ENCODE measurements at places on chromosomes 1 and 21.
A peak's percentile ranks its signal among the peaks of the same experiment; 100 is the strongest.

- no peak for DNase-seq
Measured at GRCh38 chr1:210272666-210273065, 40.1 kb downstream of the SERTAD4 start.

GRCh38 chr1:172951730-172952365 lies 98.9 kb downstream of the TNFSF18 start:
- DNase-seq = no peak

GRCh38 chr1:42773420-42773819 lies 6.4 kb downstream of the C1orf50 start:
- DNase-seq = no peak

DNA sequence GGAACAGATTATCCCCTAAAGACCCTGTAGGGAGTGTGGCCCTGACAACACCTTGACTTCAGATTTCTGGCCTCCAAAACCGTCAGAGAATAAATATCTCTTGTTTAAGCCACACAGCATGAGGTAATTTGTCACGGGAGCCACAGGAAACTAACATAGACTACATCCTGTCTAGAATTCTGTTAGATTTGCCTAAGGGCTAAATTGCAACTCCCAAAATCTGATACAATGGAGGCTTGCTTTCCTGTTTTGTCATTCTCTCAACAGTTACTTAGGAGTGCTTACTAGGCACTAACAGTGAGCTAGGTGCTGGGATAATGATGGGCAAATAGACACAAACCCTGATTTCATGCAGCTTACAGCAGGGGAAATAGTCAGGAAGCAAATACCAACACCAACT lies 141.6 kb downstream of the MIS18A start:
- DNase-seq = no peak

- no peak for DNase-seq
Measured at GRCh38 chr1:234260578-234260977, 112.7 kb upstream of the COA6 start.

DNA sequence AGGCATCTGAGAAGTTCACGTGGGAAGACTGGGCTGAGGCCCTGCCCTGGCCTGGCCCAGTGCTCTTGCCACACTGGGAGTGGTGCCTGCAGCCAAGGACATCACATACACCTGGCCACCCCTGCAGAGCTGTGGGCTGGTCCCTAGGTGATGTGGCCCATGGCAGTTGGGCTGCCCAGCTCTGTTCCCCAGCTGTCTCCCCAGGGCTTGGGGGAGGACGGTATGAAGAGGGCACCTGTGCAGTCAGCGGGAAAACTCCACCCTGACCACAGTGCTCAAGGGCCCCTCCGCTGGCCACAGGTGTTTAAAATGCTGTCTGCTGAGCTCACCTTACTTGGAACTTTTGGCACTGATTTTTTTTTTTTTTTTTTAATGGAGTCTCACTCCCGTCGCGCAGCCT lies 120.4 kb upstream of the SLC25A33 start:
- no peak for DNase-seq

GRCh38 chr1:54981466-54981865 lies 1.0 kb downstream of the TMEM61 start:
- DNase-seq = no peak

- DNase-seq = no peak
Measured at GRCh38 chr21:41589131-41589530, 81.2 kb upstream of the TMPRSS2 start.

- no peak for DNase-seq
Measured at GRCh38 chr21:31616216-31616615, 43.3 kb upstream of the SOD1 start.

GRCh38 chr1:2591581-2592261 lies 5.1 kb downstream of the PRXL2B start:
- DNase-seq = no peak

- DNase-seq = no peak
Measured at GRCh38 chr21:46509741-46510502, 51.2 kb downstream of the DIP2A start.

DNA sequence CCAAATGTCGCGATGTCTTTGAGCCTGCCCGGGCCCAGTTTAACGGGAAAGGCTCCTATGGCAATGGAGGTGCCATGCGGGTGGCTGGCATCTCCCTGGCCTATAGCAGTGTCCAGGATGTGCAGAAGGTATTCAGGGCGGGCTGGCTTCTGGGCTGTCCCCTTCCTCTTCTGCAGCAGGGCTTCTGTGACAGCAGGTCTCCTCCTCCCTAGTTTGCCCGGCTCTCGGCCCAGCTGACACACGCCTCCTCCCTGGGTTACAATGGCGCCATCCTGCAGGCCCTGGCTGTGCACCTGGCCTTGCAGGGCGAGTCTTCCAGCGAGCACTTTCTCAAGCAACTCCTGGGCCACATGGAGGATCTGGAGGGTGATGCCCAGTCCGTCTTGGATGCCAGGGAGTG lies 3.0 kb downstream of the ADPRS start:
- no peak for DNase-seq

DNA sequence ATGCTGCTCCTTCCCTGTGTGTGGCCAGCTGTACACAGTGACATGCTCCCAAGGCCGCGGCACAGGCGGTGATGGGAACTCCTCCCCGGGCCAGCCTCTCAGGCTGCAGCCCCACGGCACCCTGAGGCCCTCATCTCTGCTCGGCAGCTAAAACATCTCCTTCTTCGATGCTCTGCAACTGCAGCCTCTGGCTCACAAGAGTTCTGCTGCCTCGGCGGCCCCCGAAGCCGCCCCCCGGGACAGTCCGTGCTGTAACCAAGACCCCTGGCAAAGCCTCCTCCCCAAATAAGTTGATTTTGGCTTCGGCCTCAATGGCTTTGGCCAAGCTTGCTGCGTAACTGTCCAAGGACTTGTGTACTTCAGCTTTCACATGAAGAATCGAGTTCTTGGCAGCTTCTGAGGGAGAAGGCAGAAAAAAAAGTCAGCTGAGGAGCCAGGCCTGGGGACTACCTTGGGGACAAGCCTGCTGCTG lies 51.3 kb downstream of the GPR161 start:
- DNase-seq = no peak

DNA sequence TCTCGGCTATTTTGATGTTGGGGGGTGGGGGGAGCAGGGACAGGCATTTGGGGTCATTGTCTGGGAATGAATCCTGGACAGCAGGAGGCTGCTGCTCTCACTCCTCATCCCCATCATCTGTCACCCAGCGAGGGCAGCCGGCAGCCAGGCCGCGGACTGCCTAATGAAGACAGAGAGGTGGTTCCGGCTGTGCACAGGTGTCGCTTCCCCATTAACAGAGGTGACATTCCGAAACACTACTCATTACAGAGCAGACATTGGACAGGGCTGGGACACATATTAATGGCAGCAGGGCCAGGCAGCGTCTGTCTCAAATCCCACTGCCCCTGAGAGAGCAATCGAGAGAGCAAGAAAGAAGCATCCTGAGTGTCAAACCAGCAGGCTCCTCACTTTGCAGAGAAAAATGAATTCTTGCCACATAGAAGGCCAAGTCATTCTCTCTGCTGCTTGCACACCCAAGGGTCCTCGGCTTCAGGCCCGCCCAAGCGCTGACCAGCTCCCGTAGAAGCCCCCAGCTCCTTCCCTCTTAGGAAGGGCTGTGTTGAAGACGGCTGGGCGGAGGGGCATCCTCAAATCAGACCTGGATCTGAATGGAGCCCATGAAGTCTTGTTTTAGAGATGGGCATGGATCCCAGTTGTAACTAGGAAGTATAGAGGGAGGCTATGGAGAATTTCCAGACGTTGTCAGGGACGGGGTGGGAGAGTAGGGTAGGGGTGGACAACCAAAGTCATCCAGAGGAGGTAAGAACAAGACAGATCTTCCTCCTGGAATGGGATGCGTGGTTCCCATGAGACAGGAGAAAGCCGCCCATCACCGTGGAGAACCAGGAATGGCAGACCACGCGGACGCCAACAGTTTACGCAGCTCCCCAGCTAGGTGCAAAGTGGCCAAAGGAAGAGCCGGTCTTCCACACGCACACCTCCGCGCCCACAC lies 8.2 kb upstream of the LEMD1 start:
- no peak for DNase-seq

- DNase-seq = no peak
Measured at GRCh38 chr21:39381009-39381408, 32.1 kb upstream of the HMGN1 start.

- DNase-seq = no peak
Measured at GRCh38 chr1:174397261-174397660, 50.5 kb upstream of the GPR52 start.

- no peak for DNase-seq
Measured at GRCh38 chr1:81174052-81174451, 626.7 kb upstream of the ADGRL2 start.

DNA sequence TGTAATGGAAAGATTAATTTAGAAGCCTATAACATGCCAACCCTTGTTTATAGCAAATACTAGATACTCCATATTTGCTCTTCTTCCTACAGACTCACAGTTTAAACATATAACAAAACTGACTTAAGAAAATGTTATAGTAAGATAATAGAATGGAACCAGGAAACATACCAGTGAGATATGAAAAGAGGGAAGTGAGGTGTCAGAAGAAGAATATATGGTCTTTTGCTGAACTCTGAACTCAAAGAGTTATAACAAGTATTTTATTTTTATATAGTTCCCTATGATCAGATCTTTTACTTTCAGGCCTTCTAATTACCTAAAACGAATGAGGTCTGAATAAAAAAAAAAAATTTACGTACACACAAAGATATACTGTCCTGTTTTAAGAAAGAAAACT lies 20.9 kb downstream of the TMED5 start:
- DNase-seq = no peak

DNA sequence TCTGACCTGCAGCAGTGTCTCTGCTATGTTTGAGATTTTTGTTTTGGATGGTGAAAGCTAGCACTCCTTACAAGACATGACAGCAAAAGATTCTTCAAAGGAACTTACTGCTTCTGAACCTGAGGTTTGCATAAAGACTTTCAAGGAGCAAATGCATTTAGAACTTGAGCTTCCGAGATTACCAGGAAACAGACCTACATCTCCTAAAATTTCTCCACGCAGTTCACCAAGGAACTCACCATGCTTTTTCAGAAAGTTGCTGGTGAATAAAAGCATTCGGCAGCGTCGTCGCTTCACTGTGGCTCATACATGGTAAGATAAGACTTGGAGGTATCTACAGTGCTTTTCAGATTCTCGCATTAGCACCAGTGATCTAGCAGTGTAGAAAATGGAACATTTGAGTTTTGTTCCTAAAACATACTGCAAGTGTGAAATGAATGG lies 200.2 kb downstream of the PDE4B start:
- no peak for DNase-seq

DNA sequence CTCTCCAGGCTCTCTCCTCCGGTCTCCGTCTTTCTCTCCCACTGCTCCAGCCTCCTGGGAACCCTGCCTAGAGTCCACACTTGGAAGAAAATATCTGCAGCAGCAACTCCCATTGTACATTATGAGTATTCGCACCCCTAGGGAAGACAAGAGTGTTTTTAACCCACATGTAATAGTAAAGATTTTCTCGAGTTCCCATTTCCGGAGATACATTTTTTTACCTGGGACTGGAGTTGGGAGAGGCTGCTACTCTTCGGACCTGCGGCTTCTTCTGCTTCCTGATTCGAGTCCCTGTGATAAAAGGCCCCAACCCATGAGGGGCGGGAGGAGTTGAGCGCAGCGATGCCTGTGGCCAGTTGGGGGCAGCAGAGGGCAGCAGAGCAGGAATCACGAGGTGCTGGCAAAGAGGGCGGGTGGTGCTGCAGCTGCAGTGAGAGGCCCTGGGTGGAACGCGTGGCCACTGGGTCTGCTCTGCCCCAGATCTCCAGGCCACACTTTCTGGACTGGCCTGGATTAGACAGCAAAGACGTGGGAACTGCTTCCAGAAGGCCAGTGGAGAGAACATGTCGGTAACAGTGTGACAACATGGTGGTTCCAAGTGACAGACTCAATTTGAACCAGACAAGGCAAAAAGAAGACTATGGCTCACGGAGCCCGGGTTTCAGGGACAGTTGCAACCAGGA lies 221.0 kb upstream of the CSF3R start:
- peak; percentile 42 for DNase-seq

DNA sequence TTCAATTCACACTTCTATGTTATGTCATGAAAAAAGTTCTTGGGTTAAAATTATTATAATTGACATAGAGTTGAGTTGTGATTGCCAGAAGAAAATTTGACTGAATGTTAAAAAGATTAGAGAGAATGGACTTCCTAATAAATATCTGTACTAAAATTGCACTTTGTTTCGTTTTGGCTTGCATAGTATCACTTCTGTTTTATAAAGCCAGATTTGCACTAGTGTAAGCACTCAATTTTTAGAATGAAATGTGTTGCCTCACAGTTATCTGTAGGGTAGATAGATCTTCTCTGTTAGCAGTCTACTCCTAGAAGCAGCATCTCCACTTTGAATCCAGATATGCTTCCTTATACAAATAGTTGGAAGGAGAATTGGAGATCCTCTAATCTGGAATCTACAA lies 95.2 kb upstream of the MPC2 start:
- DNase-seq = no peak

DNA sequence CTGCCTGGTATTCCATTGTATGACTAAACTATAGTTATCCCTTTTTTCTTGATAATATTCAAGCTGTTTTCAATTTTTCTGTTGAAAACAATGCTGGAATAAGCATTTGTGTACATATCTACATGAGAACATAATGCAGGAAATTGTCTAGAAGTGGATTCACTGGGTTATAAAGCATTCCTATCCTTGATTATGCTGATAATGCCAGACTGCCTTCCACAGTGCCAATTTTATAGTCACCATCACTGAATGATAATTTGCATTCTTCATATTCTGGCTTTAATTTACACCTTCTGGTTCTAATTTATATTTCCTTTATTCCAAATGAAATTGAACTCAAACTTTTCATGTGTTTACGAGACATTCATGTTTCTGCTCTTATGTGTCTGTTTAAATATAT lies 651.0 kb upstream of the PLXNA2 start:
- DNase-seq = no peak

- no peak for DNase-seq
Measured at GRCh38 chr1:7036386-7036785, 251.1 kb downstream of the CAMTA1 start.

DNA sequence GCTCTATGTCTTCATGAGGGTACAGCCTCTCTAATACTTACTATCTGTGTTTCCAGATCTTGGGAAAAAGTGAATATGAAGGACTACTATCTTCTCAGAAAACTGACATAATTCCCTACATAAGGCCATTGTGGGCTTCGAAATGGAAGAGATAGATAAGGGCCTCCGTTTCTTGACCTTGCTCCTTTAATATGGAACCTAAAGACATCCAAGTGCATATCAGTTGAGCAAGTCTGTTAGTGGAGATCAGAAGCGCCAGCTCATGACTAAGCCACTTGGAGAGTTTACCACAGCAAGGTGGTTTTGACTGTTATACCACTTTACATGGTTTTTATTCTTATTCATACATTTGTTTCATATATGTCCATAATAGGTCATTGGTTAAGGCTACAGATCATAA lies 35.3 kb upstream of the FCER1A start:
- no peak for DNase-seq
